Pons (tissue), 1 donor: ENCODE measurements at places on chromosomes 5 and 9.

- DNase-seq, result no peak
Observed at GRCh38 chr9:111029260-111029659, 9.0 kb downstream of the LPAR1 start.

- no peak for DNase-seq
Observed at GRCh38 chr9:87873607-87874303, 8.9 kb upstream of the SPATA31E1 start.

GRCh38 chr5:74304536-74304935, 336.0 kb downstream of the ENC1 start:
- DNase-seq, result no peak

DNA sequence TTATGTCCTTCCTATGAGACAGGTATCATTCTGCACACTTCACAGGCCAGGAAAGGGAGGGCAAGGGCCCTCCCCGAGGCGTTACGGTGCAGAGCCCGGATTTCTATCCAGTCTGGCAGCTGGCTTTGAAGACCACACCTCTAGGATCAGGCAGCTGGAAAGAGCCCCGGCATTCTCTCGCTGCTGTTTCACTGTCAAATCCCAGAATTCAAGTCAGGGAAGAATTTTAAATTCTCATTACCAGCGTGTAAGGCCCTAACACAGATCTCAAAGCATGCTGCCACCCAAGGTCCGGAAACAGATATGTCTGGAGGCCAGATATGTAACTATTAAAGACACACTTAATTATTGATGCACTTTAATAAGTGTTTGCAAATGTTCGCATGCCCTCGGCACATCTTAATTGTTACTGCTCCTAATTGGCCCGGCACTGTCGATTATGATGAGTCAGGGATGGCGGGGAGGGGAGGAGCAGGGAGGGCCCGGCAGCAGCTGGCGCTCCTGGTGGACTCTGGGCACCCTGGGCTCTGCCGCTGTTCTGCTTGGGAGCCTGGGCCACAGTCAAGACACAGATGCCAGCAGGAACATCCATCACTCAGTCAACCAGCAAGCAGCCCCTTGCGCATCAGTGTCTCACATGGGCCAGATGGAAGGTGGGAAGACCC, 76.3 kb upstream of the BARHL1 start:
- DNase-seq, result no peak

DNA sequence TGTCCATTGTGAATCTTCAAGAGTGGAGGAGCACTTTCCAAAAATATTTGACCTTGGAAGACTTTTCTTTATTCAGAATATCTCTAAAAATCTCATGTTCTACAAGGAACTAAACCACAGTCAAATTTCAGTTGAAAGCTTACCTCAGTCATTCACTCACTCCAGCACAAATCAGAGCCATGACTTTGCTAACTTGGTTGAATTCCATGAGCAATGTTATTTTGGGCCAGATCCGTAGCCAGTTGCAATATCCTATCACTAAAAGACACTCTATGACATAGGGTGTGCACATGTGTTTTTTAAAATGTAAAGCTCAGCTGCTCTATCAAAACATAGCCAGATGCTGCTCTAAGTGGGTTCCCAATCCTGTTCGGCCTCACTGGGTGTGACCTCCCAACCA, 156.1 kb upstream of the ANKRD55 start:
- DNase-seq, result no peak

DNA sequence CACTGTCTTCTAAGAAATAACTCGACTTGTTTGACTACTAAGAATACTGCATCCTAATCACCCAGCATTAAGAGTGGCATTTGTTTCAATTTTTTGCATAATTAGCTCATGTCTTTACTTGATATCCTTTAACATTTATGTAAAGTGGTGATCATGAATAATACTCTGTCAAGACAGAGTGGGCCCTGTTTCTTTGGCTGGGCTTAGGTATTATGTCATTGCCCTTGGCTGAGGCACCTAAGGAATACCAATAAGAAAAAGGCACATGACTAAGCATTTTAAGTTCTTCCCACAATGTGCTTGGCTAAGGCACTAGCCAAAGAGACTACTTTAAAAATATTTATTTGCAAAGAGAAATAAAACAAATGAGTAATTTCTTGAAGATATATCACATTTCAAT, 308.1 kb downstream of the CTNND2 start:
- DNase-seq, result peak; percentile 73

GRCh38 chr9:126379661-126380360, 53.2 kb downstream of the MVB12B start:
- DNase-seq, result no peak

GRCh38 chr5:130109152-130109551, 204.9 kb downstream of the CHSY3 start:
- peak; percentile 55 for DNase-seq

DNA sequence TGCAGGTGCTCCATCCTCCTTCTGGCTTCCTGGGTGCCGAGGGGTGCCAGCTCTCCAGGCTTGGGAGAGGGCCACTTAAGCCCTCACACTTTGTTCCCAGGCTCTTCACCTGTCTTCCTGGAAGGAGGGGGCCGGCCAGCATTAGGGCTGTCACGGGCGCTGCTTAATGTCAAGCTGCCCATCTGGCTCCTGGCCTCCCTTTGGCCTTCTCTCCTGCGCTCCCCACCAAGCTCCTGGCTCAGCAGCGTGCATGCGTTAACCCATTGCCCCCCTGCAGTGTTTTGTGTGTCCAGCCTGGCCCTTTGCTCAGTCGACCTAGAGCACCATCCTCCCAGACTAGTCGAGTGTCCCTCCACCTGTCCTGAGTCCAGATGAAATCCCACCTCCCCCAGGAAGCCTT, 21.3 kb downstream of the NTNG2 start:
- no peak for DNase-seq

- no peak for DNase-seq
Observed at GRCh38 chr5:139361835-139362429, 20.3 kb downstream of the PAIP2 start.

DNA sequence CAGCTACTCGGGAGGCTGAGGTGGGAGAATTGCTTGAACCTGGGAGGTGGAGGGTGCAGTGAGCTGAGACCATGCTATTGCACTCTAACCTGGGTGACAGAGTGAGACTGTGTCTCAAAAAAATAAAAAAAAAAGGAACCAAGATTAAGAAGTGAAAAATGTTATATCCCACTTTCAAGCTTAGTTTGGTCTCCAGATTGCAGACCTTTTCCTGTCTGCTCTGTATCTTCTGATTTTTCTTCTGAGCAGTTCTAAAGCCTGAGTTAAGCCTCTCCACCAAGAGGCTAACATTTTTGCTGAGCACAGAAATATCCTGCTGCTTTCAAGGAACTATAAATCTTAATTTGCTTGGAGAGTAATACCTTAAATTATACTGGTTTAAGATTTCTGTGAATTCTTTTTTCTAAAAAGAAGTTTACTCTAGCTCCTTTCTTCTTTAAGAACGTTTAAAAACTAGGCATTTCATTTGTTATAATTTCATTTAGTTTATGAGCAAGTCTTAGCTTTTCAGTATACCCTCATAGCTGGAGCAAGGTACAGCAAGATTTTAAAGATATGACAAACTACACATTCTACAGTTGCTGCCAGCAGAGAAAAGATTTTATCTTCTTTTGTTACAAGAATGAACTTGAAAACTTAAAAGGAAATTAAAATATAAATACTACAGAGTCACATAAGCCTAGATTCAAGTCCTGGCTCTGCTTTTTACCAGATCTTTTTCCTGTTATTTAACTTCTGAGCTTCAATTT, 55.0 kb downstream of the GARNL3 start:
- DNase-seq, result peak; percentile 45

DNA sequence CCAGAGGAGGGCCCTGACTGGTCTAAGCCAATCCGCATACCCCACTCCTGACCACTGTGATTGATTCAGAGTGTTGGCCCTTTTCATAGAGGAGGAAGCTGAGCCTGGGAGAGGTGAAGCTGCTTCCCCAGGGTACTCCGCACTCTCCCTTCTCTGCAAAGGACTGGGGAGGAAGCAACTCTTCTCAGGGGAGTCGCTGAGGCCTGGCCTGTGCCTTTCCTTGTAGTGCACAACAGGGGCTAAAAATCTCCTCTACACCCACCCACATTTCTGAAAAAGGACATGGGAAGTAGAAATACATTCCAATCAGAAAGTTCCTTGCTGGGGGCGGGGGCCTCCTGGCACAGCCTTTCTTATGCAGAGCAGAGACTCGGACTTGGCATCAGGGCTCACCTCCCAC, 22.2 kb downstream of the AK8 start:
- DNase-seq, result no peak

- no peak for DNase-seq
Observed at GRCh38 chr5:96816991-96817390, 9.2 kb upstream of the ERAP1 start.

DNA sequence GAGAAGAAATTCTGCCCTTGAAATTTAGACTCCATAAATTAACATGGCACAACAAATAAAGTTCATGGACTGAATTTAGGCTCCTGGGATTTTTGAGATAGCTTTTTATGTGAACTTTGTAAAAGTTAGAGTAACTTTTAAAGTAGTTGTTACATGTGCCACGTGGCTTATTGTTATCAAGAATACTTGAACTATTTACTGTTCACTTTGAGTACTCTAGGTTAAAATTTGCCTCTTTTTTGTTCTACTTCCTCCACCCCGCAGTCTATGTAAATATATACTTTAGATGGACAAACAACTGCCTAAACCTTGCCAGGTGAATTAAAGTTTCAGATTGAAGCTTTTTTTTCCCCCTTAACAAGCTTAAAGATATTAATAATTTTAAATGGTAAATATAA, 457.9 kb downstream of the RAB3C start:
- DNase-seq, result no peak

GRCh38 chr5:141848744-141849414, 29.3 kb downstream of the PCDH1 start:
- DNase-seq, result no peak

DNA sequence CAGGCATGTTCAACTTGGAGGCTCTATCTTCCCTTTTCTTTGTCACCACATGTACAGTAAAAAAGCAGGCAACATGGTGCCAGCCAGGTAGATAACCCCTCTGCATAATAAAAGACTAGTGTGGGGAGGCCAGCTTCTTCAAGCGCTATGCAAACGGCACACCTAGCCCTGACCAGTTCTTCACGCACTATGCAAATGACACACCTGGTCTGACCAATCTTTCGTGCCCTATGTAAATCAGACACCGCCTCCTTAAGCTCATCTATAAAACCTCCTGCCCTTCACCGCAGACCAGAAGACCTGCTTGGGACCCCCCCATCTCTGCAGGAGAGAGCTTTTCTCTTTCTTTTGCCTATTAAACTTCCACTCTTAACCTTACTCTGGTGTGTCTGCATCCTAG, 28.1 kb upstream of the UGCG start:
- DNase-seq, result no peak

DNA sequence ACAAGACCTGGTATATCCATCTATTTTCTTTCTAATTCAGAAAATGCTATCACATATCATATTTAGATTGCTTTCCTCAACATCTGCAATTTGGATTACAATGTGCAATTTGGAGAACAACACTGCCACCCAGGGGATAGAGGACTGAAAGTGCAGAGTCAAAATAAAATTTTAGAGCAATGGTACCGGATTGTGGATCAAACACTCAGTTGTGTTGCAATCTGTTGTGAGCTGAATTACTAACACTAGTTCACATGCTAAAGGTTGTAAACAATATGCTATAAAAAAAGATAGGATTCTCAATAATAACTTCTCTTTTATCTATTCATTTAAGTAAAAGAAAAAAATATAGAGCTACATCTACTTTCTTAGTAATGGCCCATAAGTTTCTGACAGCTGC, 11.9 kb upstream of the SRFBP1 start:
- DNase-seq, result peak; percentile 67

GRCh38 chr5:17838469-17838868, 204.2 kb downstream of the TAF11L14 start:
- no peak for DNase-seq

DNA sequence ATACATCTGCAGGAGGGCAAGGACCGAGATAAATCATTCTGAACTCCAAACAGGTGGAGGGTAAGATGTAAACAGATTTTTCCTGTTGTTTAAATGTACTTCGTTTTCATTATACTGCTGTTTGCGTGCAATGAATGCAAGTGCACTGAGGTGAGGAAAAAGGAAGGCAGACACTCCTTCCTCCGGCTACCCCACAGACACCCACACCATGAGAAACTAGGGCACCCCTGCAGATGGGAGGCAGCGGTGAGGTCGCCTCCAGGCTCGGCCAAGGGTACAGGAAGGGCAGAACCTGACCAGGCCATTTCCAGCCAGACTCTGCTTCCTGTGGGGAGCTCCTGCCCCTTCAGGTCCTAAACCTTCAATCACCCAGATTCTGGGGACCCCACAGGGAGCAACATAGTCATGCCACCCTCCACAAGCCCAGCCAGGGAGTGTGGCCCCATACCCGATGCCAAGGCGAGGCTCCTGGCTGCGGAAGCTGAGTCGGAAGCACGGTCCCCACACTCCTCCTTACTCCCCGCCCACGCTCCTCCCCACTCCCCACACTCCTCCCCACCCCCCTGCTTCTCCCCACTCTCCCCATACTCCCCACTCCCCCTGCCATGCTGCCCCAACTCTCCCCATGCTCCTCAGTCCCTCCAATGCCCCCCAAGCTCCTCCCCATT, 37.1 kb downstream of the VAV2 start:
- no peak for DNase-seq

- DNase-seq, result no peak
Observed at GRCh38 chr5:150202501-150202900, 12.6 kb downstream of the SLC6A7 start.

GRCh38 chr9:104300124-104300523, 203.9 kb upstream of the OR13F1 start:
- DNase-seq, result no peak

- DNase-seq, result peak; percentile 2
Observed at GRCh38 chr9:14993901-14994554, 83.8 kb upstream of the FREM1 start.

GRCh38 chr9:104895572-104895971, 32.4 kb downstream of the ABCA1 start:
- no peak for DNase-seq

GRCh38 chr5:125487231-125487630, 740.8 kb upstream of the ZNF608 start:
- DNase-seq, result peak; percentile 73

DNA sequence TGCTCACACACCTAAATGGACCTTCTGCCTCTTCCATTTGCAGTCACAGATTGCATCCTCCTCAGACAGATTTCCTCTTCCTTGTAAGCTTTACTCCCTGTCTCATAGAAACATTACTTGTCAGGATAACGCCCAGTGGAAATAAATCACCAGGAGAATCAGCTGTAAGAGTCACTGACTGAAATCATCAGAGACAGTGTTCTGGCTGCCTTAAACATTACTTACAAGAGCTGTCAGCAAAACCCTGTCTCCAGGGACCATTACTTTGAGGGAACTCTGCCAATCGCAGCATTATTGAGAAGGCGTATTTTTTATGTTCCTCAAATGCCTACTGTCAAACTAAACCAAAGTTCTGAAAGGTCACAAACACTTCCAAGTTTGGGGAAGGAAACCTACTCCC, 5.9 kb downstream of the DPYSL3 start:
- no peak for DNase-seq

- DNase-seq, result no peak
Observed at GRCh38 chr5:31007672-31008071, 185.8 kb upstream of the CDH6 start.

GRCh38 chr9:33184963-33185362, 17.8 kb upstream of the B4GALT1 start:
- no peak for DNase-seq

GRCh38 chr5:127412698-127413097, 104.7 kb upstream of the PRRC1 start:
- no peak for DNase-seq
